ENCODE measurements at places on chromosomes 4 and X.

DNA sequence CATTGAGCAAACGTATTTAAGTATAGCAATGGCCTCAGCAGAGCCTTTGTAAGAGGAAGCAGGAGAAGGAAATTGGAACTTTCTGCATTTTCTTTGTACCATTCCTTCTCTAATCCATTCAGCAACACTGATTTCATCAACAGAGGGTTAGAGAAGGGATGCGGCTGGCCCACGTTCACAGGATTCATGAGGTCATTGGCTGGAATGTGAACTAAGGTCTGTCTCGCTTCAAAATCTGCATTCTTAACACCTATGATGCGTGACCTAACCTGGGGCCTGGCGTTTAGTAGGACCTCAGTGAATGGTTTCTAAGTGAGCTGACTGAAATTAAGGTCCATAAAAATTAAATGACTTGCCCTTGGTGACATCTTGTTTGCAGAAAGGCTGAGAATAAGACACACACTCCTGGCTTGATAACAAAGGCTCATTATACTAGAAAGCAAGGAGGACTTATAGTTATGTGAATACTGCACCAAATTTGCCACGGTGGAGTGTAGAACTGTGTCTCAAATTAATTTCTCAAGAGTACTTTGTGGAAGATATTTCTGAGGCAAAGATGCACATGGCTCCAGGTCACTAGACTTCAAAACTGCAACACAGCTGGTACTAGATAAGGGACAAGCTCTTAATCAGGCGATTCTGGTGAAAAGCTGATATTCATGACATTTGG is 25.4 kb downstream of the FGFBP1 start:
- DNase-seq = no peak

DNA sequence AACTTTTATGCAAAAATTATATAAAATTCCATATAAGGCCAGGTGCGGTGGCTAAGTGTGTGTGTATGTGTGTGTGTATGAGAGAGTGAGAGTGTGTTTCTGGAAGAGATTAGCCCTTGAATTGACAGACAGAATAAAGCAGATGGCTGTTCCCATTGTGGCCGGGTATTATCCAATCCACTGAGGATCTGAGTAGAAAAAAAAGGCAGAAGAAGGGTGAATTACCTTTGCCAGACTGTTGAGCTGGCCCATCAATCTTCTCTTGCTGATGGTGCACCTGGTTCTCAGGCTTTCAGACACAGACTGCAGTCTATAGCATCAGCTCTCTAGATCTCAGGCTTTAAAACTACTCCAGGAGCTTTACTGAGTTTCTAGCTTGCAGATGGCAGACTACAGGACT is 92.2 kb upstream of the SLIT2 start:
- no peak for DNase-seq

DNA sequence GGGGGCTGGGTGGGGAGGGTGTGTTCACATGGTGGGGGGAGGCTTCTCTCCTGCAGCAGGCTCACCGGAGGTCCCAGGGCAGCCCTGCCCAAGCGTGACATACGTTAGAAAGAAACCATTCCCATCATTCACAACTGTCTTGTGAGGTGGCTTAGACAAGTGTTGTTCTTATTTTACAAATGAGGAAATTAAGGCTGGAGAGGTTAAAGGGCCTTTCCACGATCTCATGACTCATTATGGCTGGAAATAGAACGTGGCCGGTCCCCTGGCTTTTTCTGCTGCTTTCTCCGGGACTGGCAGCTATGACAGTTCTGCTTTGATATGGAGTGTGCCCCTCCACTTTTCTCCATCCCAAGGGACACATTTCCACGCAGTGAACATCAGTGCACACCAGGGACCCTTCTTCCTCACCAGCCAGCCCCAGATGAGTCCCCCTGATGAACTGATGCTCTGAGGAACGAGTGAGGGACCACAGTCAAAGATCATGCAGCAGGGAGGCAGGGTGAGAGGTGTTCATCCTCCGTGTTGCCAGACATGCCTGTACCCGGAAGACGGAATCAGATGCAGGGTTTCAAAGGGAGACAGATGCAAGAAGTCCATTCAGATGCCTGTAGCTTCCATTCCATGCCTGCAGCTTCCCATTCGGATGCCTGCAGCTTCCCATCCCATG is 64.0 kb upstream of the ACSL1 start:
- no peak for DNase-seq

GRCh38 chr4:142358656-142359055 is 487.4 kb downstream of the INPP4B start:
- DNase-seq = no peak

DNA sequence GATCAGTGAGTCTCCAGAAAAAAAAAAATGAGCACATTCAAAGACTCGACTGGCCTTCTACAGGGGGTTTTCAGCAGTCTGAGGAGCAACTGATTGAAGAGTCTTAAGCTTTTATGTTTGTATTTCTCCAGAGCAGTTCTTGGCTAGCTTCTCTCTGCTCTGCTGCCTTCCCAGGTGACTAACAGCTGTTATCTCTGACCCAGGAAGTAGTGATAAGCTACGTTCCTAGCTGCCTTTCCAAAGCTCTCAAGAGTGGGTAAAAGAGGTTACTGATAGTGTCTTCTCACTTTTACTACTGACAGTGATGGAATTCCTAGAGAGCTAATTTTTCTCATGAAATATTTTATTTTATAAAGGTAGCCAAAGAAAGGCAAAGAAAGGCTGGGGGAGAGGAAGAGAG is 66.6 kb downstream of the ENOX2 start:
- no peak for DNase-seq
